ENCODE measurements at places on chromosomes 2 and 18.

DNA sequence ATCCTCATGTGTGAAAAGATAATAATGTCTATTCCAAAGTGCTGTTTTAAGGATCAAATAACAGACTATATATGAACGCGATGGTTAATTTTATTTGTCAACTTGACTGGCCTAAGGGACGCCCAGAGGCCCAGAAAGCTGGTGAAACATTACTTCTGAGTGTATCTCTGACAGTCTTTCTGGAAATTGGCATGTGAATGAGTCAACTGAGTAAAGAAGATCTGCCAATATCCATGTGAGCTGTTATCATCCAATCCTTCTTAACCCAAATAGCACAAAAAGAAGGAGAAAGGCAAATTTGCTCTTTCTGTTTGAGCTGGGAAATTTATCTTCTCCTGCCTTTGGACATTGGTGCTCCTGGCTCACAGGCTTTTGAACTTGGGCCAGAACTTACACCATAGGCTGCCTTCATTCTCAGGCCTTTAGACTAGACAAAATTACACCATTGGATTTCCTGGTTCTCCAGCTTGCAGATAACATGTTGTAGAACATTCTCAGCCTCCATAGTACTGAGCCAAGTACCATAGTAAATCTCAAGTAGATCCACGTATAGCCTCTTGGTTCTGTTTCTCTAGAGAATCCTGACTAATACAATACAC, 114.7 kb upstream of the DOCK10 start:
- no peak for DNase-seq

DNA sequence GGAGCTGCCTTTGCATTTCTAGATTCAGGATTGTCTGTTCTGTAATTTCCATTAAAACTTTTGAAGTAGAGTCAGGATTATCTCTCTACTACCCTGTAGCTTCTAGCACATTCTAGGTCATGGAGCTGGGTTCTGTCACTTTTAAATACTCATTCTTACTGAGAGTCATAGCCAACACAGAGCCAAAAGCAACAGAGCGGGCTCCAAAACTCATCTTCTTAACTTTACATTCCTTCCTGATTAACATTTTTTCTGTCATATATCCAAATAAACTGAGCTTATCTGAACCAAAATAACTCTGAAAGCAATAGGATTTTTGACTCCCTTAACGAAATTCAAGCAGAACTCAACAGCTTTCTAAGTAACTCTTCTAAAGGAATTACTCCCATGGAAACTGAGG, 12.9 kb downstream of the PREPL start:
- DNase-seq, result no peak

DNA sequence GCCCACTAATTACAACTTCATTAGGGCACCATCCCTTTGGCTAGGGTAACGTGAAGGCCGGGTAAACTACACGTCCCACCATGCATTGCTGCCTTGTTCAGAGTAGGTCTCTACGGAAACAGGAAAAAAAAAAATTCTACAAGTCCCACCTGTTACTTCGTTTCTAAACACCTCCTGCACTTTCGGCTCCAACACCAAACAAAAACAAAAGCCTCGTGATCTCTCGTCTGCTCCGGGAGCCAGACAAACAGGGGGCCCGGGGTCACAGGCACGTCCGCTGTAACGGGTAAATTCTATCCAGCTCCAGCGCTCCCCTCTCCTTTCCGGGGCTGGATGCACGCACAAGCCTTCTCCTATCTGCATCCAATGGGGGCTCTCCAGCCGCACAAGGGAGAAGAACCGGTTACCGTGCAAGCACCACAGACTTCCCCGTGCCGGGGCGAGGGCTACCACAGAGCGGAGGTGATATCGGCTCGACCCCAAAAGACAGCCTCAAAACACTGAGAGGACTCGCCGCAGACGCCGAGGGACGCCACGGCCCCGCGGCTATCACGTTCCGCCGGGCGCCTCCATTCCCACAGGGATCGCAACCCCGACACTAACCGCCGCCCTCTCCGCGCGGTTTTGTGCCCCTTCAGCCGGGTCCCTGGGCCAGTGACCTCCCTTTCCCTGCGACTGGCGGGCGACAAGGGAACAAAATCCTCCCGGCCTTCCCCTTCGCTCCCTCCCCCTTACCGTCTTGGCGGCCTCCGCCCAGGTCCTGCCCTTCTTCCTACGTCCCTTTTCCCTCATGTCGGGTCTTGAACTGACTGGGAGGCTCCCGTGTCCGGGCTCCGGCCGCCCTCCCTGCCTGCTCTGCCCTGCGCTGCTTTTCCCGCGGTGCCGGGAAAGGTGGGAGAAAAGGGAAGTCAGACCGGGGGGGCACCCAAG, 591 bp downstream of the ASXL2 start:
- DNase-seq, result no peak

DNA sequence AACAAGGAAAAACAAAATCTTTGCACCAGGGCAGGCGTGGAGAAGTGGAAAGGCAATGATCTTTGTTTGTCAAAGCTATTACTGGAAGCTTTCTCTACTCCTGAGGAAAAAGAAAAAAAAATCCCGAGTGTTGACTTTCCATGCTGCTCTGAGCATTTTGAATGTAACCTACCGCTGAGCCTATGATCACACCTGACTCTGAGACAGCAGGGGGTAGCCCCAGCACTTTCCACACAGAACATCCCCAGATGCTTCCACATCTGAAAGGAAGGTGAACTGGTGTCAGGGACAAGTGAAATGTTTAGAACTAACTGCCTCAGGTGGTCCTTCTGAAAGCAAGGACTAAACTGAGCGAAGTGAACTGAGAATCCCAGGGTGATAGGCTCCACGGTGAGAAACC, 1315.1 kb upstream of the DDX18 start:
- no peak for DNase-seq

DNA sequence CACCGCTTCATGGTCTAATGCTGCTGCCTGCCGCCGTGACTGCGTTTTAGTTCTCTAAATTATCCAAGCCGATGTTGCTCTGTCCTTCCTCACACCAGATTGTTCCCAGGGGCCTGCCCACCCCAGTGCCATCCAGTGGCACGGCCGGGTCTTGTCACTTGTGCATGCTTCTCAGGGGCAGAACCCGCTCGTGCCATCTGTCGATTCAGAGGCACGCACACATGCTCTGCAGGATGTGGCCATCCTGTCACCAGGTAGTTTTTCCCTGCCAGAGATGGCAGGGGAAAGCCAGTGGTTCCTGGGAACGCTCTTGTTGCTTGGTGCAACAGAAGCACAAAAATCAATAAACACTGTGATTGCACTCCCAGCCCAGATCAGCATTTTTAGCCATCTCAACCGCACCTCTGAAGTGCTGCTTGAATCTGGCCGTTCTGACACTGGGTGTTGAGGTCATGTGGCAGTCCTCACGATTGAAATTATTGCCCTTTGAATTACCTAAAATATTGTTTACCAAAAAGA, 119.6 kb upstream of the BOD1L2 start:
- DNase-seq, result no peak

DNA sequence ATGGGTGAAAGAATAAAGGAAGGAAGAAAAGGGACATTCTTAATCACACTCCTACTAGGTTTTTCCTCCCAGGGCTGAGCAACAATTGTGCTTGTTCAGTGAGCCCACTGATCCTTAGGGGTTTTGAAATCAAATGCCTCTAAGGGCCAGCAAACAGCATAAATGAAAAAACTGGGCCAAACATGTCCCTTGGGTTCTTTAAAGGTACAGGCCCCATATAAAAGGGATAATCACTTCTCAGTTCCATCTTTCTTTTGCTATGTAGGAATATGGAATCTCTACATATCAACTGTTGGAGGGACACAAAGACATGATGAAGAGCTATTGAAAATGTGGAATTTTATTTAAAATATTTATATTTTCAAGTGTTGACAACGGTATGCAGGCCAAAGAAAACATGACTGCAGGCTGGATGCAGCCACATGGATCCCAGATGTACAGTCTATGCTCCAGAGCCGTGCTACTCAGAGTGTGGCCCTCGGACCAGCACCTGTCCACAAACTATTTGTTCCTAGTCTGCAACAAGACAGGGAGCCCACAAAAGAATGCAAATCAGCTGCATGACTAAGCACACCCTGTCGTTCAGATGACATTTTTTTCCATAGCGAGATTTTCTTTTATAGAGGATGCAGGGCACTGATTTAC, 110.0 kb downstream of the CDH20 start:
- DNase-seq, result no peak

- DNase-seq, result no peak
These were observed 162.6 kb upstream of the SIX3 start for GRCh38 chr2:44778671-44779476.

DNA sequence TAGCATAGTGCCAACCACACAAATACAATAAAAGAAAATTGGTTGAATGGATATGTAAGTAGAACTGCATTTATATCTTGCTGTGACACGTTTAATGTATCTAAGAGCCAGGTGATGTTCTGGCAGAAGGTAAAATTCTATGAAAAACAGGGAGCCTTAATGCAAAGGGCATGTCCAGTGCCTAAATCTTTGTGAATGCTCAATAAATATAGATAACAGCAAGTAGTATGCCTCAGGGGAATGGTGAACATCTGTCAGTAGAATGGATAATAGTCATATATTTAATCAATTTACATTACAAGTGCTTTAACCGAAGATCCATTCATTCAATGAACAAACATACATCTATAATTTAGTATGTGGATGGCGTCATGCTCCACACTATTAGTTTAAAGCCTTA, 43.7 kb upstream of the NYAP2 start:
- DNase-seq, result no peak

DNA sequence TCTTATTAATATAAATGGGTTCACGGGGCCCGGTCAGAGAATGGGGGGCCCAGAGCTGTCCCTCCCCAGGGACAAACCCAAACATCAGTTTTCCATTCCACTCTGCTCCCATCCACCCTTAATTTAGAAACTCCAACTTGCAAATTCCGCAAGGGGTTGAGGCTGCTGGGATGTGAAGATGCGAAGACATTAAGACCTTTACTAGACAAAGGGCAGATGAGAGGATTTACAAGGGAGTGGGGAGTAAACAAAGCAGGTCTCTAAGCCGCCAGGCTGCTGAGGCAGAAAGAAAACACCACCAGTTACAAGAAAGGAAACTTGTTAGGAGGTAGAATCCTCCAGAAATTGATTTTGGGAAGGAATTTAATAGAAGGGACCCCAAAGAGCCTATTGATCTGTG, 33.1 kb downstream of the MARCO start:
- no peak for DNase-seq

DNA sequence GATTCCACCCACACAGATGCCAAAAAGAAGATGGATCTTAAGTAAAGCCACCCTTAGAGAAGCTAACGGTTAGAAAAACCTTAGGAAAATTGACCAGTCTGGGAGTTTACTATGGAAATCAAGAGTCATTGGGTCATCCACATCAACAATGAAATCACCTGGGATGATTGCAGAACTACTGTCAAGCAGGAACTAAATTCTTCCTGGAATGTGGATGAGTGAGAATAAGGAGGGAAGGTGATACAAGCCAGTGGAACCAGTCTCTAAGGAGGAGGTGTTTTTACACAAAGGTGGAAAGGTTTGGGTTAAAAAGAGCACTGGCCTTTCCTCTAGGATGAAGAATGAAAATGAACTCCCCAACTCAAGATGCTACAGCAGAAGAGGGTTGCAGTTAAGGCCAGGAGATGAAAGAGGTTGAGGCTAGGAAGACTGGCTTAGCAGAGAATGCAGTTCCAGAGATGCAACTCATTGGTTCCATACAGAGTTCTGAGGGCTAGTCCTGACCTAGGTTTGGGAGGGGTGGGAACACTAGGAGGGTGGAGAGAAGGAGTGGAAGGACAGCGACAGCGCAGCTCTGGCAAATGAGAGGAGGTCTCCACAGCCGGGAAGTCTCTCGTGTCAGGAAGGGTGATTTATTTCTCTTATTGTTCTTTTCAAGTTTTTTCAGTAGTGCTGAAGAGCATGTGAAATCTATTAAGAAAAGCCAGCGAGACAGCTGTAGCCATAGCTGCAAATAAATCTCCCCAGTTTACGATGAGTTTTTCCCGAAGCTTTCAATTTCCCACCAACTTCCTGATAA, 27.7 kb upstream of the KDM3A start:
- DNase-seq, result no peak
